ENCODE measurements at places on chromosomes 5 and 9.

GRCh38 chr5:39501397-39501796, 76.6 kb upstream of the DAB2 start:
- DNase-seq = no peak

- no peak for DNase-seq
Measured at GRCh38 chr9:91852801-91853347, 97.2 kb downstream of the ROR2 start.

- no peak for DNase-seq
Measured at GRCh38 chr5:128777052-128777451, 188.2 kb upstream of the SLC27A6 start.

DNA sequence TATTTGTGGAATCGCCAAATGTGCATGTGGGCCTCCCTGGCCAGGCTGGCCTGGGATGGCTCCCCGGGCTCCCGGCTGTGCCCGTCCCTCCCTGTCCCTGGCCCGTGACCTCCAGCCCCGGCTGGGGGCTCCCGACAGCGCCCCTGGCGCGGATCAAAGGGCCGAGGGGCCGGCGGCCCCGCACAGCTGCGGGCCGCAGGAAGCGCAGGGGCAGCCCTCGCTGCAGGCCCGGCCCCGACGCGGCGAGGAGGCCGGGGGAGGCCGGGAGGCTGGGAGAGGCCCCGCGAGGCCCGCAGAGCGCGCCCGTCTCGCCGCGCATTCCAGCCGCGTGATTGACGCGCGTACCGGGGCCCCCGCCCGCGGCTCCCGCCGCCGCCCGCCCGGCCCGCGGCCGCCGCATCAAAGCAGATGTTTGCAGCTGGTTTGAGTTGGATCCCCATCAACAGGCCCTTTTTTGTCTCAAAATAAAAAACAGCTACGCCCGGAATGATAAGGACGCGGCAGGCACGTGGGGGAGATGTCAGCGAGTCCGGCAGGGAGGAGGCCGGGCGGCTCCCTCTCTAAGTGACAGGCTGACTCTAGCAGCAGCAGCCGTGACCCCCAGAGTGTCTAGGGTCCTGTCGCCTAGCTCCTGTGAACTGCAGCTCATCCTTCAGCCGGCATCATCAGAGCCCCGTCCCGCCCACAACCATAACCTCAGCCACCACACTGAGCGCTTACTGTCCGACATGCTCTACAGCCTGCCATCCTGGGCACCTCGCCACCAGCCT, 69.4 kb downstream of the LMX1B start:
- DNase-seq = no peak

- no peak for DNase-seq
Measured at GRCh38 chr9:104868687-104869404, 59.1 kb downstream of the ABCA1 start.

DNA sequence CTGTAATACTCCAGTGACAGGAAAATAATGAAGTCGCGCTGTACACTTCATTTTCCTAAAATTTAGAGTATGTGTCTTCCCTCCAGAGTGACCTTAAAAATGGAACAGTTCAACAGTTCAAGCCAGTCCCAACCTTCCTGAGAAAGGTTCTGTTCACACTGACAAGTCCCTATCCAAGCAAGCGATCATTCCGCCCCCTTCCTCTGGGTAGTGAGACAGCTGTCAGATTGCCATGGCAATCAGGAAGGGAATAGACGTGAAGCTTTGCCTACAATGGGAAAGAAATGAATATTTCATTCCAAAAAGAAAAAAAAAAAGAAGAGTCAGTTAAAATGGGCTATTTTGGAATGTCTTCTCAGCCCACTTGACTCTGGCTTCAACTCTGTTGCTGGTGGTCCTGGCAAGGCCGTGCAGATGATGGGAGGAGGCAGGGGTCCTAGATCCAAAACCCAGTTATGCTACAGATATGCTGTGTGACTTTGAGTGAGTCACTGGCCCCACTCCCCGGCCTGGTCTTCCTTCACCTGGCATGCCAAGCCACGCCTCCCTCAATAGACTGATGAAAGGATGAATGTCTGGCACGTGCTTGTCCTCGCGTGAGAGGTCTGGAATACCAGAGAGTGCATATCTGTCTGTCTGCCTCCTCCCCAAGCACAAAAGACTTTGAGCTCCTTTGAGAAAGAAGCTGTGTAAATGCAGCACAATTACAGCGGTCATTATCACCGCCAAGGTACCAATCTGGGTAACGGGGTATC, 165.8 kb upstream of the WWC1 start:
- DNase-seq = no peak
